T47D (cell line): ENCODE measurements at places on chromosomes 5 and 9.

DNA sequence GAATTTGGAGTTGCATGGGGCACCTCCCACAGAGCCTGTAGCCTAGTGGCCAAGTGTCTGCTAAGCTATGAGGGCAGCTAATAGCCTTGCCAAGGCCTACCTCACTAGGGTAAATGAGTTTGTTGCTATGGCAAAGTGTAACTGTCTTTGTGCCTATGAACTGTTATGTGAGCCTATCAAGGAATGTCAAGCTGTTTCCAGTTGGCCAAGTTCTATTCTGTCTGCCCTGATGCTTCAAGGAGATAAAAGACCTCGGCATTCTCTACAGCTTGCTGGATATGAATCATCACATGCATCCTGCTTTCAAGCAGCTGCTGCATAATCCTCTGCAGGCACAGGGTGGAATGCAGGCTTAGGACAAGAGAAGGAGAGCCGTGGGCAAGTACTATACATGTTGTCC lies 69.8 kb upstream of the CCDC112 start:
- DNase-seq = peak; percentile 16

- DNase-seq = no peak
Measured at GRCh38 chr9:125476645-125477044, 215.0 kb downstream of the GAPVD1 start.

- no peak for DNase-seq
Measured at GRCh38 chr9:132729235-132729890, 59.1 kb downstream of the GTF3C4 start.

GRCh38 chr5:20109326-20109725 lies 121.3 kb upstream of the CDH18 start:
- peak; percentile 86 for DNase-seq

GRCh38 chr5:75373862-75374261 lies 36.8 kb downstream of the HMGCR start:
- no peak for DNase-seq

GRCh38 chr9:115847216-115847615 lies 306.4 kb upstream of the PAPPA start:
- DNase-seq = no peak

DNA sequence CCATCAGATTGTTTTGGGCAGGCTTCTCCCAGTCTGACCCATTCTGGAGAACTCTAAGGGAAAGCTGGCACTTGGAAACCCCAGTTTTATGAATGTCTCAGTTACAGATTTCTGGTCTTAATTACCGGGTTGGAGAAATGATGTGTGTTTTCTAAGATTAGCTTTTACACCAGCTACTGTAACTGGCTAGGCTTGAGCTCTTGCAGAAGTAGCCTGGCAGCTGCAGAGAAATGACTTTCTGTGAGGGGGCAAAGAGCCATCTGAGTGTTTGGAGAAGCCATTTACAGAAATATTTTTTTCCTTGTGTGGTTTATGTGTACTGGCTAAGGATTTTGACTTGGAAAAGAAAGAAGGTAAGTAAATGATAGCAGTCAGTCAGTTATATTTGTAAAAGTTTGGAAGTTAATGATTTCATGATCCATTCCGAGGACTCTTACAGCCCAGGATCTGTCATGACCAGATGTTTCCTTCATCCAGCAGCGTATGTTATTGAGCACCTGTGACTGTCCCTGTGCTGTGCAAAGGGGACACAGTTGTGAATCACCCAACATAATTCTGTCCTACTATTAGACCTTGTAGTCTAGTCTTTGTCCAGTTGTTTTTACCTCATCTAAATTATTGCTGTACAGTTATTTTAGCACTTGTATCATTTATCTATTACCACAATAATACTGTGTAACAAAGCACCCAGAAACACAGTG lies 53.7 kb upstream of the GDNF start:
- no peak for DNase-seq

GRCh38 chr5:102036927-102037326 lies 259.2 kb downstream of the SLCO4C1 start:
- no peak for DNase-seq

GRCh38 chr9:90803860-90804593 lies 2.4 kb downstream of the SYK start:
- DNase-seq = no peak

DNA sequence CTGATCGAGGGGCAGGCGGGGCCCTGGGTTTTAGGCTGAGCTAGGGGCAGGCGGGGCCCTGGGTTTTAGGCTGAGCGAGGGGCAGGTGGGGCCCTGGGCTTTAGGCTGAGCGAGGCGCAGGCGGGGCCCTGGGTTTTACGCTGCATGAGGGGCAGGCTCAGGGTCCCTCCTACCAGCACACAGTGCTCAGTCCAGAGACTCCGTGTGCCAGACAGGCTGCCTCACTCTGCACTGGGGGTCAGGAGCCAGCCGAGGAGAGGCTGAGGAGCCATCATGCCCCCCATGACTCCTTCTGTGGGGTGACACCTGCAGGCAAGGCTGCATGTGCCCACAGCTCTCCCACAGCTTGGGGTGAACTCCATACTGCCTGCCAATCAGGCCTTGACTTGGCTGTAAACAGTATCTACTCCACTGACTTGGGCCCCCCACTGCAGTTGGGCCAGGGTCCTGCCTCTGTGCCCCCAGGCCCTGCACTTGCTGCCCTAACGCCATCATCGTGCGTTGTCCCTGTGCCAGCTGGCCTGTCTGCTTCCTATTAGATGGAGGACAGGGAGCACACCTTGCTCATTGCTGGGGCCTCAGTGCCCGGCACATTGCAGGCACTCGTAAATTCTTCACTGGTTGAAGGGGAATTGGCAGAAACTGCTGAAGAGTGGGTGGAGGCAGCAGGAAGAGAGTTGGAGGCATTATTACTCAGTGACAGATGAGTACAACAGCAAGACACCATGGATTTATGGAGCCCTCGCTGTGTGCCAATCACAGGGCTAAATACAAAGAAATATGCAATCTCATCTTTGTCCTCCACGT lies 78.6 kb downstream of the AMBP start:
- no peak for DNase-seq

DNA sequence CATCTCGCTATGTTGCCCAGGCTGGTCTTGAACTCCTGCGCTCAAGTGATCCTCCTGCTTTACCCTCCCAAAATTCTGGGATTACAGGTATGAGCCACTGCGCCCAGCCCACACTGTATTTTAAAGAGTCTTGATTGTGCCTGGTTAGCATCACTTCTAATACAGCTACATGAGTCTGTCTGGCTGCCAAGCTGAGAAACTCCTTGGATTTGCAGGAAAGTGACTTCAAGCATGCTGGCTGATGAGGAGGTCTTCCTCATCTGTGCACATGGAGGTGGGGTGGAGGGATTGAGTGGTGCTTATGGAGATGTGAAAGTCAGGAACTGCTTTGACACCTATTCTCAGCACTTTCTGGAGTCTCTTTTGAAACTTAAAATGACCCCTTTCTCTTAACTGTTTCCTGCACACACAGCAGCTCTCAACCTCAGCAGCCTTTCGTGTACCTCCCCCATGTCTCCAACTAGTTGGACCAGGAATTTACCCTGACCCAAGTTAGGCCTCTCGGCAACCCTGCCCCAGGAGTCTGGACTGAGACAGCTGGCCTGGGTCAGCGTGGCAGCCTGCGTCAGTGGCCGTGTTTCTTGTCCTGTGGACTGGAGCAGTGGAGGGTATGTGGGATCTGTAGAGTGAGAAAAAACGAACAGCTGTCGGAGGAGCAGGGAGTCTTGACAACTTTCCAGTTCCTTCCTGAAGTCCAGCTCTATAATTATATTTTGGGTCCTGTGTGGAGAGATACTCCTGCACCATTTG lies 72.5 kb downstream of the ACER2 start:
- no peak for DNase-seq

DNA sequence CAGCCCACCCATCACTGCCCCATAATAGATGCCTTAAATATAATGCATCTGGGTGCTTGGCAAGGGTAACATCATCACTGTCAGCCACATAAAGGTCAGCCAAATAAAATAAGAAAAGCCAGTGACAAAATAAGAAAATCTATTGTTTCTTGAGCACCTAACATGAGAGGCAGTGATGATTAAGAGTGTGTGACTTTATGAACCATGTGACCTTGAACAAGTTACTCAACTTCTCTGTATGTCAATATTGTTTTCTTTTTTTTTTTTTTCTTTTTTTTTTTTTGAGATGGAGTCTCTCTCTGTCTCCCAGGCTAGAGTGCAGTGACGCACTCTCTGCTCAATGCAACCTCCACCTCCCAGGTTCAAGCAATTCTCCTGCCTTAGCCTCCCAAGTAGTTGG lies 98.7 kb downstream of the CDK5RAP2 start:
- no peak for DNase-seq

- DNase-seq = no peak
Measured at GRCh38 chr5:87138091-87138805, 129.4 kb upstream of the RASA1 start.

DNA sequence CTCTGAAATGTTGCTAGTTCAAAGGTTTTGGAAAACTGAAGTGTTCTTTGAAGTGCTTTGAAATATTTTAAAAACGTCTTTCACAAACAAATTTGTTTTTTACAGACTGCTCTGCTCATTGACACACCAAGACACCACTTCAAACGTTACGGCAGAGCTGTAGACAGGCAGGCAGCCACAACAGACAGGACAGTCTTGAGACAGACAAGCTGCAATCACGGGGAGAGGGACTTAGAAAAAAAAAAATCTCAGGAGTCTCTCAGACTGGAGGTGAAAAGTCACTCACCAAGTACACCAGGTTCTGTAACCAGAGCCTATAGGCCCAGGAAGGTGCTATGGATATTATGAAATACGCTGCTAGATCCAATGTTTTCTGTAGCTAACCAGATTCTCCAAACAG lies 135.4 kb downstream of the ISL1 start:
- DNase-seq = no peak

GRCh38 chr5:66830636-66831035 lies 234.4 kb downstream of the MAST4 start:
- DNase-seq = no peak

- DNase-seq = no peak
Measured at GRCh38 chr5:89213573-89213972, 330.6 kb upstream of the MEF2C start.

GRCh38 chr5:44377057-44377456 lies 12.2 kb downstream of the FGF10 start:
- DNase-seq = no peak

DNA sequence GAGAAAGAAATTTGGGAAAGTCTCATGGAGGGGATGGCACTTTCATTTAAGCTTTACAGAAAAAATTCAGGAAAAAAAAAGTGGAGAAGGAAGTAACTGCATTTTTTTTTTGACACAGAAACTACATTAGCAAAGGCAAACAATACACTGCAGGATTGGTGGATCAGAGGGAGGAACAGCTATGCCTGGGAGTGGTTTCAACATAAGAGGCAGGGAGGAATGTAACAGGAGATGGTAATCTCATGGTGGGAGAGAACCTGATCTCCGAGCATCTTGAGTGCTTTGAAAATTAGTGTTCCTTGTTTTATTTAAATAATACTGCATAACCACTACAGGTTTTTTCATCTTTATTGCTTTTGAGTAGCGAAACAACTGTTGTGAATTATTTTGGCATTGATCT lies 249.4 kb downstream of the FAM170A start:
- peak; percentile 60 for DNase-seq

DNA sequence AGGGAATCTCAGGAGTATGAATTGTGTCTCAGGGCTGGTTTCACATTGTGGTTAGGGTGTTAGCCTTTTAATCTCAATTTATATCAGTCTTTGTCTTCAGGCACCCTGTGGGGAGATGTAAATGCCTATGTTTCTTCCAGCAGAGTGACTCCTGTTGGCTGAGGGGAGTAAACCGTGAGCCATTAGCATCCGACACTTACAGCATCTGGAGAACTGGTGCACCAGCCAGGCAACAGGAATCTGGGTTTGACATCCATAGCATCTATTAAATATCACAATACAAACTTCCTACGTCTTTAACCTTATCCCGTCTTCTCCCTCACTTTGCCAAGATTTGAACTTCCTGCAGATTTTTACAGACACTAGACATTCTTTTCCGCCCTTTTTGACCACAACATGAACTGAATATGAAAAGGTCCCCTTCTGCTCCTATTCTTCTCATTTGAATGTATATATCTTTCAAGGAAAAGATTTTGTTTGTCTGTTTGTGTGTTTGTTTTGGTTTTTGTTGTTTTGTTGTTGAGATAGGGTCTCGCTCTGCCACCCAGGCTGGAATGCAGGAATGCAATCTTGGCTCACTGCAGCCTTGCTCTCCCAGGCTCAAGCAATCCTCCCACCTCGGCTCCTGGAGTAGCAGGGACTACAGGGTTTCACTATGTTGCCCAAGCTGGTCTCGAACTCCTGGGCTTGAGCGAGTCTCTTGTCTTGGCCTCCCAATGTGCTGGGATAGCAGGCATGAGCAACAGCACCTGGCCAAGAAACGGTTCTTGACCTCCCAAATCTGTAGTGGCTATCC lies 626.2 kb downstream of the TLR4 start:
- no peak for DNase-seq

DNA sequence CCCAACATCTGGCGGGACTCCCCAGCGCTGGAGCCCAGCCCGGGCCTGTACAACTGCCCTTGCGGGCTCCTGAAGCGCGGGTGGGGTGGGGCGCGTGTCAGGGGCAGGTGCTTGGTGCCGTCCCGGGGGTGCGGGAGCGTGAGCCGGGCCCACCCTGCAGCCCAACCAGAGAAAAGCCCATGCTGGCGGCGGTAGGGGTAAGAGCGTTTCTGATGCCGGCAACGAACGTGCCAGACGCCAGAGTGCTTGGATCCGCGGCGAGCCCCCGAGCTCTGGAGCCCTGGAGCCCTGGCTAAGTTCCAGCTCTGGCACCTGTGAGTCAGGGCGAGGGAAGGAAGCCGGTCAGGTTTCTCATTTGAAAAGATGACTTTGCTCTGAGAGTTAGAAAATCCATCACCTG lies 58.0 kb downstream of the ZNF510 start:
- DNase-seq = peak; percentile 68

DNA sequence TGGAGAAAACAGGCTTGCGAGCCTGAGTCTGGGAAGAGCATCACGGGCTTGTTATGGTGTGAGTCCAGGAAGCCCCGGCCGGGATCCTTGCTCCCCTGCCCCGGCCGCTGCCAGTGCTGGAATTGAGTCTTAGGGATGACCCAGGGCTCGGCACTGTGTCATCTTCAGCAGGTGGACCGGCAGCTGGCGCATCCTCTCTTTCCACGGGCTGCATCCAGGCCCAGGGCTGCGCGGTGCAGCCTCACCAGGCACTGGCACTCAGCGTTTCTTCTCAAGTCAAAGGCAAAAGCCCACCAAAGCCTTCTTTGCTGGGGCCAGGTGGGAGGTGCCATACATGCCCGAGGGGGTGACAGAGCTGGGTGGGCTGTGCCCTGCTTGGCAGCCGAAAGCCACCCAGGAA lies 46.6 kb downstream of the COL5A1 start:
- no peak for DNase-seq

DNA sequence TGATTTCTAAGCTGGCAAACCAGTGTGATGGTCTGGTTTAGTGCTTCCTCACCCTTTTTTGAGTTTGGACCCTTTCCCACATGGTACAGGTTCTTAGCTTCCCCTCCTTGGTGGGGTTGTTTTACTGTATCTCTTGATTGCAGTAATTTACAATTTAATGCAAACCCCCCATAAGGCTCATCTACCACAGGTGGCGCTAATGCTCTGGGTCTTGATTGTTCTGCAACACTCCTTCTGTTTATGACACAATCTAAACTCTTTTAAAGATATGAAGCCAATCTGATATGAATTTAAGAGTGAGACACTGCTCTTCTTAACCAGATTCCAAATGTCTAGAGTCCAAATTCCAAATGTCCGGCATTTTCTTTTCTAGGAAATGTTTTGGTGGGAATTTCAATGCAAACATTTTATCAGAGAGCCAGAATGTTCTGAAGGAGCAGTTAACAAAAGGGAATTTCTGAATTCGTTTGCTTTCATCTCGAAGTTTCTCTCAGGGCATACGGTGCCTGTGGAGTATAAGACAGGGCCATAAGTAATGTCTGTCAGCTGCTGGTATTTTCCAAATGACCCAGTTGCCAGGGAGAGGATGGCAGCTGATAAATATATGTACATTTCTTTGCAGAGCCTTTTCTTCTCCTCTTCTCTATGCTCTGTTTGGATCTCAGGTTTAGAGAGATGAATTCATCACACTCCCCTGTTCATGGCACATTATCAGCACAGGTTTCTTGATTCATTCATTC lies 246.8 kb downstream of the ARHGAP26 start:
- peak; percentile 56 for DNase-seq
